Stimulated activated CD8-positive, alpha-beta memory T cell treated with anti-CD3 and anti-CD28 coated beads, Interleukin-15, amount 100 ng/mL, for 1 hour (primary cell): ENCODE measurements at places on chromosomes 4 and X.

GRCh38 chr4:174702979-174703478 is 126.0 kb downstream of the GLRA3 start:
- DNase-seq: no peak

DNA sequence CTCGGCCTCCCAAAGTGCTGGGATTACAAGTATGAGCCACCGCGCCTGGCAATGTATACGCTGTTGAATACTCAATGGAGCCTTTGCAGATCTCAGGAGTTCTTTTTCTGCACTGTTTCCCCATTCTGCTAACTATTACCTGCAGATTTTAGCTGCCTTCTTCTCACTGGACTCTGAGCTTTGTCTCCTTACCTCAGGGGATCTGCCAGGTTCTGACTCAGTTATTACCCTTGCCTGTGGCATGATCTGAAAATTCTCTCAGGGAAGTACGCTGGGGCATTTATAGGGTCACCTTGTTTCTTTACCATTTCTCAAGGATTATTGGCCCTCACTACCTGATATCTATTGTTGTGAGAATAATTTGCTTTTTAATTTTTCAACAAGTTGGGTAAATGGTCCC is 56.6 kb upstream of the MAGED1 start:
- DNase-seq: no peak

DNA sequence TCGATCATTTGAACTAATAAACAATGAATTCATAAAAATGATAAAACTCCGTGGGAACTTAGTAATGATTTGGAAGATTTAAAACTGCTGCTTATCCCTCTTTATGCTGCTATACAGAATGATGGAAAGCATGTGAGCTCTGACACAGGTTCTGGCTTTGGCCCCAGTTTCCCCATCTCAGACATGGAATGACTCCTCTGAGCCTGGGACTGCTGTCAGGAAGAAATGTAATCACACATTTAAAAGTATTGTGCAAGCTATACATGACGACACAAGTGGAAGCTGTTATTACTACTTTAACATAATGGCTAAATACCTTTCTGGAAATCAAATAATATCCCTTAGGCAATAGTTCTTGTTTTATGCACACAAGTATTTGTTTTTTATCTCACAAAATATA is 161.7 kb downstream of the DCHS2 start:
- DNase-seq: no peak

- no peak for DNase-seq
Observed at GRCh38 chr4:142088906-142089305, 452.5 kb downstream of the IL15 start.

DNA sequence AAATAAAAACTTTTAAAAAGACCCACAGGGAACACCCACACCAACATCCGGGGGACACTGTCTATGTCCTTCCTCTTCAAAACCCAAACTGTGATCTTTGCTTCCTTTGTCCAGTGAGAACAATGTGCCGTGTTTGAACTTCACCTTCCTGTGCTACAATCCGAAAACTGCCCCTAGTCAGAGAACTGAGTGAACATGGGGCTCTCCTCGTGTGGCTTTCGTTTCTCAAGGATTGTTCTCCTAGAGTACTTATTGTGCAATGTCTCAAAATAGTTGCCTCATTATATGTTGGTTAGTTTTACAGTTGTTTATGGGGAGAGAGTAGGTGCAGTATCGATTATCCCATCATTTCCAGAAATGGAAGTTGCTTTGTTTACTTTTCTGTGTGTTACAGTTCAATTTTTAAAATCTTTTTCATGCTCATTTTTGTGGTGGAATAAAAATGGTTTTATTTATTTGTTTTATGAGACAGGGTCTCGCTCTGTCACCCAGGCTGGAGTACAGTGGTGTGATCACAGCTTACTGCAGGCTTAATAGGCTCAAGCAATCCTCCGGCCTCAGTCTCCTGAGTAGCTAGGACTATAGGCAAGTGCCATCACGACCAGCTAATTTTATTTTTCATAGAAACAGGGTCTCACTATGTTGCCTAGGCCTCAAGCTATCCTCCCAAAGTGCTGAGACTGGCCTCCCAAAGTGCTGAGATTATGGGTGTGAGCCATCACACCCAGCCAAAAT is 29.9 kb downstream of the RBMX start:
- no peak for DNase-seq

GRCh38 chr4:147309434-147309833 is 171.5 kb upstream of the EDNRA start:
- no peak for DNase-seq

- no peak for DNase-seq
Observed at GRCh38 chr4:134070174-134070573, 131.4 kb downstream of the PABPC4L start.

GRCh38 chr4:38119668-38120385 is 159.6 kb downstream of the PTTG2 start:
- DNase-seq: no peak

DNA sequence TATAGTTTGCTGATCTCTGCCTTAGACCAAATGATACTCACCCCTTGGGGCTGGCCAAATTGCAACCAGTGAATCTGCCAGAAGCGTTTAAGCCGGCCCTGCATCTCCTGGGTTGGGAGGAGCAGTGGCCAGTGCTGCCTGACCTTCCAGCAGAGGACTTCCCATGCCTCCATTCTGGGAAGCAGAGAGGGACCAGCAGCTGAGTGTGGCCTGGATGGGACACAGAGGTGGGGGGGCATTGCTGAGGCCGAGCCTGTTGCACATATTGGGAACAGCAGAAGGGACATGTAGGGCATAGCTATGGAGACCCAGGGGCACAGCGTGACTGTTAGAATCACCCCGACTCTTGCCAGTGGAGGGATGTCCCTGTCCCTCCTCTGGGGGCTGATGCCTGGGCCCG is 93.3 kb downstream of the CPZ start:
- DNase-seq: no peak

DNA sequence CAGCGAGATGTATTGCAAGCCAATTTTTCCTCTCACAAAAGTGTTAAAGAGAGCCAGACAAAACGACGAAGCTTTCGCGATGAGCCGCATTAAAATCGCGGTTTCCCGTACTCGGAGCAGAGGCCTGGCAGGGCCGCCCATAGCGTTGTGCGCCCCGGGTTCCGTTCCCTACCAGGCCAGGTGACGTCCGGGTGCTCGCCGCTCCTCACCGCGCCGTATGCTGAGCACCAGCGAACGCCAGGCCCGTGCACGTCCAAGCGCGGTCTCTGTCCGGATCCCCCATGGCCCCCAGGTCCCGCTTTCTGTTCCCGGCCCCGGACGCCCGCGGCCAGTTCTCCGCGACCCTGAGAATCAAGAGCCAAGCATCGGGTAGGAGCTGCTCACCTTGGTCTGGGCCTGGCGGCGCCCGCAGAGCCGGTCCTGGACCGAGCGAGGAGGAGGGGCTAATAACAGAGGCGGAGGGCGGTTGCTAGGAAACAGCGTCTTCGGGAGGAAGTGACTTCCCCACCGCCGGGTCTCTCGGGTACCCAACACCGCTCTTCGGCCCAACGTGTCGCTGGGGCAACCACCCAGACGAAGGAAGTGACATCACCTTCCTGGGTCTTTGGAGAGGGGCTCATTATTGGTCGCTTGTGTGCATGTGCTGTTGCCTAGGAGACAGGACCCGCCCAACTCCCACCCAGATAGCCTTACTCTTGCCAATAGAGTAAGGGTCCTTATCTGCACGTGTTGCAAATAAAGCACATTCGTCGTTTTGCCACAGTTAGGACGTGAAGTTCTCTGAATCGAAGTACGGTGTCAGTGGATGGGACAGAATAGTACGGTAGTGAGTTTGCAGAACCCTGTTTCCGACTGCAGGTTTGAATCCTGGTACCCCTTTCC is at the start of gene MAP9:
Gene MAP9, minus strand, starts transcription at position 579 of the 882 bp plus-strand sequence. CDS start 1,115 bp downstream, outside the sequence.
- peak; percentile 80 for DNase-seq
